ENCODE measurements at places on chromosomes 2 and 18. TPM values are rescaled to one million over a fixed set of nuclear protein-coding genes. Genes with fewer than 3 reads are reported as not detected.

The FABP1 gene
- total RNA-seq, result not detected

The C2orf78 gene
- total RNA-seq, result not detected

The TEKT4 gene
- total RNA-seq, result not detected

The SLC20A1 gene
- 16.8 TPM for total RNA-seq

The MCFD2 gene
- 77.5 TPM for total RNA-seq
